AG08395 (cell line): ENCODE measurements at places on chromosomes 12 and 14.

DNA sequence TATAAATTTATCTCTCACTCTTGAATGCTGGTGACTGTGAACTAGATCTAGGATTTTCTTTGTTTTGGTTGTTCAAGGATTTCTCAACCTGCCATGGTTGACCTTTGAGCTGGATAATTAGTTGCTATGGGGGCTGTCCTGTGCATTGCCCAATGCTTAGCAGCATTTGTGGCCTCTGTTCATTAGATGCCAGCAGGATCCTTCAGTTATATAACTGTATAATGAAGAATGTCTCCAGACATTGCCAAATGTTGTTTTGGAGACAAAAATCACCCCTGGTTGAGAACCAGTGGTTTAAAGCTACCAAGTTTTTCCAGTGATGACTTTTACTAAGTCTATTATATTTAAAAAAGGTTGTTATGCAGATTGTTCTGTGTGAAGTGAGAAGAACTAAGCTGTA is 147.9 kb upstream of the STXBP6 start:
- DNase-seq, result no peak

DNA sequence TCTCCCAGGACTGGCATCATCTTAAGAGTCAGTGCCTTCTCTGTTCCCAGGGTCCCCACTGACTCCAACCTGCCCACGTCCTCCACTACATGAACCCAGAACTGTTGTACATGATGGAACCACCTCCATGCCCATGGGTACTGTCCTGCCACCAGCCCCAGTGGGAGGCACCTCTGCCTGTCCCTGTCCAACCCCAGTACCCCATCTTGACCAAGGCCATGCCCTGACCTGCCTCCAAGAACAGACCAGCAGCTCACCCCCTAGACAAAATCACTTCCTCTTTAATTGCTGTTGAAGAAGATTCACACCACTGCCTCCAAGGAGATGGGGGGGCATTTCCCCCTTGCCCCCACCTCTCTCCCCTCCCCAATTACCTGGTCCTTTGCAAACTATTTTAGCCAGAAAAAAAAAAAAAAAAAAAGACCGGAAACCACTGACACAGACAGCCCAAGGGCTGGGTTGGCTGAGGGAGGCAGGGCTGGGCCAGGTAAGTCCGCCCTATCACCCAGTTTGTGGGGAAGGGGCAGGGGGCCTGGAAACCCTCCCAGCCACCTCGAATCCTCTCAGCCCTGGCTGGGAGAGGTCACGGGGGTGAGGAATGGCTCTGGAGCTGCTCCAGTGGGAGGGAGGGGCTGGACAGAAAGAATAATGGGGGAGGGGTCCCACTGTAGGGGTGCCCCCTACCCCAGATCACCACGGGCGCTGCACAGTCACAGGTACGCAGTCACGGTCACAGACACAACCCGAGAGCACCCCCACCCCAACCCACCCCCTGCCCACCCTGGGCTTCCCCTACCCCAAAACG is 13.4 kb downstream of the AGAP2 start:
- no peak for DNase-seq

GRCh38 chr14:83257466-83258439 is 1724.1 kb upstream of the SEL1L start:
- no peak for DNase-seq

DNA sequence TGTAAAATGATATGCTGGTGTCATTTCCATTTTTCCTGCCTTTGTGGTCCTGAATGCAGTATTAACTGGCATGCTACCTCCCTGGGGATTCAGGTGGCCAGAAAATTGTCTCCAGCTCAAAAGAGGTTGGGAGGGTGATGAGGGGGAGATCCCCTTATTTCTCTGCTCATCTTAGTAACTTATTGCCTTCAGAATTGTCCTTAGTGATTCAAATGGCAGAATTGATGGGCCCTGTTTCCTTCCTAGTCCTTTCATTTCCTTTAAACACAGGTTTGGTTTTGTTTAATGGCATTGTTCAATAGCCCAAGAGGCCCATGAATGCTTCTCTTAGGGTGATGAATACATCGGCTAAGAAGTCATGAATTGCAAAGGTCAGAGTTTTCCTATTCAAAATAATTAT is 207.0 kb downstream of the SLC41A2 start:
- no peak for DNase-seq

GRCh38 chr14:30651937-30652336 is 29.8 kb downstream of the SCFD1 start:
- DNase-seq, result no peak

GRCh38 chr12:122123761-122124145 is 45.2 kb downstream of the MLXIP start:
- DNase-seq, result no peak

DNA sequence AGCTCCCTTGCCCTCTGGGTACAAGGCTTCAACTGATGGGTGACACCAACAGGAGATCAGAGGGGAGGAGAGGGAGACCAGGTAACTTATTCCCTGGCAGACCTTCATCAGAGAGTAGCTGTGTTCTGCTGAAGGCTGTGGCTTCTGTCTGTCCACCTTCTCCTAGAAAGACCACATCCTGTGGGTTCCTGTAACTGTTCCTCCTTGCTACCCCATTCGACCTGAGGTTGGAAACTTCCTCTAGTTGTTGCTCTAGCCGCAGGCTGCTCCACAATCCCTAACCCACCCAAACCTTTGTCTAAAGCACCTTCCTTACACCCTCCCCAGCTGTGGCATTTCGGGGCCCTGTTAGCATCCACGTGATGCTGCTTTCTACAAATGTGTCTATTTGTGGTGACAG is 454.2 kb downstream of the DPF3 start:
- DNase-seq, result no peak

GRCh38 chr12:684416-684815 is 21.2 kb upstream of the NINJ2 start:
- no peak for DNase-seq

GRCh38 chr12:58930770-58931324 is 10.5 kb upstream of the LRIG3 start:
- no peak for DNase-seq

- DNase-seq, result peak; percentile 70
Measured at GRCh38 chr12:442235-442884, 17.4 kb upstream of the B4GALNT3 start.

- no peak for DNase-seq
Measured at GRCh38 chr12:49946086-49946485, 4.5 kb upstream of the AQP2 start.

GRCh38 chr14:105187116-105187515 is 6.0 kb upstream of the NUDT14 start:
- DNase-seq, result no peak

DNA sequence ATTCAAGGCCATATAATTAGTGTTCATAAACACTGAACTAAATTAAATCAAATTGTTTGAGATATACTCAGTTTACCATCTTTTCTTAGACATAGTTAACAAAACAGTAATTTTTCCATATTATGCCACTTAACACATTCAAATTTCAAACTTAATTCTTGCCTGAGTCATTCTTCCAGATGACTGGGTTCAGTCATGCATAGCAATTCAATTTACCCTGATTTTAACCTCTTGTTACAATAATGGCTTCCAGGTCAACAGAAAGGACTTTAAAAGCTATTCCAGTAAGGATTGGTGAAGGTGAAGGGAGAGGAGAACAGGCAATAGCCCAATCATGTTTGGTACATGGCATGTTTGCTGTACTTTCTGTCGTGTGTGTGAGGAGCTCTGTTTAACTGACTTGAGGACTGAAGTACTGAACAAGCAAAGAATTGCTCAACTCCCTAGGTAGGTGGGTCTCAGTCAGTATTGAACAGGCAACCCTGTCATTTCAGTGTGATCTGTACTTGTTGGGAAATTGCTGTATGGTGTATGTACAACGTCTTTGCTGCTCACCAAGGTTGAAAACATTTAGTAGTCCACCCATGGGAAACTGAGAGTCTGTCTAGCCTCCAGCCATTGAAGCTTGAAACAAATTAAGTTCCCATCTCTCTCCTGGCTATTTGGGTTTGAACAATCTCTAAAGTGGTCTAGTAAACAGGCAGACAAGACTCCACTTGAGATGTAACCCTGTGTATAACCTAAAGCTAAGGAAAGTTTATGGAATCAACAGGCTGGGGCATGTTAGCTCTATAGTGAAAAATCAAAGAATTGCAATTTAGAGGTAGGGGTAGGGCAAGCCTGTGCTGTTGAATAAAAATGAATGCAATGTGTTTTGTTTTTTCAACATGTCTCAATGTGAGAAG is 327.2 kb downstream of the BTG1 start:
- DNase-seq, result no peak

- peak; percentile 26 for DNase-seq
Measured at GRCh38 chr12:92992041-92992440, 62.9 kb upstream of the EEA1 start.
